Vagina (tissue), 2 donors: ENCODE measurements at places on chromosomes 6 and 20.

GRCh38 chr6:158408552-158409130, 96.4 kb downstream of the TULP4 start:
- DNase-seq = no peak

GRCh38 chr6:147459780-147460179, 48.7 kb upstream of the SAMD5 start:
- no peak for DNase-seq

- no peak for DNase-seq
Observed at GRCh38 chr6:113125626-113126025, 731.5 kb upstream of the MARCKS start.

GRCh38 chr6:73779943-73780342, 83.9 kb downstream of the CD109 start:
- DNase-seq = no peak

GRCh38 chr6:108733706-108734265, 114.4 kb upstream of the ARMC2 start:
- DNase-seq = no peak

DNA sequence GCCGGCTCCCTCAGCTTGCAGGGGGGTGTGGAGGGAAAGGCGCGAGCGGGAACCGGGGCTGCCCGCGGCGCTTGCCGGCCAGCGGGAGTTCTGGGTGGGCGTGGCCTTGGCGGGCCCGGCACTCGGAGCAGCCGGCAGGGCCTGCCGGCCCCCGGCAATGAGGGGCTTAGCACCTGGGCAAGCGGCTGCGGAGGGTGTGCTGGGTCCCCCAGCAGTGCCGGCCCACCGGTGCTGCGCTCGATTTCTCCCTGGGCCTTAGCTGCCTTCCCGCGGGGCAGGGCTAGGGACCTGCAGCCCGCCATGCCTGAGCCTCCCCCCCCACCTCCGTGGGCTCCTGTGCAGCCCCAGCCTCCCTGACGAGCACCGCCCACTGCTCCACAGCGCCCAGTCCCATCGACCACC, 514.5 kb upstream of the GJE1 start:
- no peak for DNase-seq

DNA sequence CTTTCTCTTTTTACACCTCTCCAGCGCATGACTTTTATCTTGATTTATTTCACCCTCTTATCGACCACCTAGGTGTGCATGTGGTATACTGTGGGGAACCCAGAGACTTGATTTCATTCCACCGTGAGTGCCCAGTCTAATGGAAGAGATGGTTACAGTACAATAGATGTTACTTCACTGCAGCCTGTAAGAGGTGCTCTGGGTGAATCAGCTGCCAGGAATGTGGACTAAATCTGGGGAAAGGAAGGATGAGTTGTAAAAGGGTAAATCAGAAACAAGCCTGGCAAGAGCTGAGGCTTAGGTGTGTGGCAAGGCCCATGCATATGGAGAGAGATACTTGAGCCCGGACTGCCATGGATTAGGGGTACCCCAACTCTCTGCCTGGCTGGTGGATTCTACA, 7.4 kb downstream of the STK35 start:
- no peak for DNase-seq

DNA sequence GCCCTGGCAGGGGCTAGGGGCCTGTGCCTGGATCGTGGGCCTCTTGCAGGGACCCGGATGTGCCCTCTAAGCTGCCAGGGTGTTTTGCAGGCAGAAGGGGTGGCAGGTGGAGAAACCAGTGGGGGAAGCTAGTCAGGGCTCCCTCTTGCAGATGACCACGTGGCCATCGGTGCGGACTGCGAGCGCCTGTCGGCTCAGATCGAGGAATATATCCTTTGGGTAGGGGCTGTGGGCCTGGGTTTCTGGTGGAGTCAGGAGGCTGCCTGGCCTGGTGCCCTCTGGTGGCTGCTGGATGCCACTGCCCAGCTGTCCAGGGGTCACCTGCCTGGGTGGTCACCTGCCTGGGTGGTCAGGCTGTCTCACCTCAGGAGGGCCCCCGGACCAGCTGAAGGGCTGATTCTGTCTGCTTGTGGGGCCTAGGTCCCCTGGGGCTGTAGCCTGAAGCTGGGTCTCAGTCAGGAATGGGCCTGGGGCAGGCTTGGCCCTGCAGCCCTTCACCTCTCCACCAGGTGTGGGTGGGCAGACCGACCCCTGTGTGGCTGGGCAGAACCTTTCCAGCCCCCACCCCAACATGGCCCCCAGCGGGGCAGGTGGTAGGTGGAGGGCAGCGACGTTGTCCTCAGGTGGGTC, 6.7 kb downstream of the TCEA2 start:
- DNase-seq = no peak

DNA sequence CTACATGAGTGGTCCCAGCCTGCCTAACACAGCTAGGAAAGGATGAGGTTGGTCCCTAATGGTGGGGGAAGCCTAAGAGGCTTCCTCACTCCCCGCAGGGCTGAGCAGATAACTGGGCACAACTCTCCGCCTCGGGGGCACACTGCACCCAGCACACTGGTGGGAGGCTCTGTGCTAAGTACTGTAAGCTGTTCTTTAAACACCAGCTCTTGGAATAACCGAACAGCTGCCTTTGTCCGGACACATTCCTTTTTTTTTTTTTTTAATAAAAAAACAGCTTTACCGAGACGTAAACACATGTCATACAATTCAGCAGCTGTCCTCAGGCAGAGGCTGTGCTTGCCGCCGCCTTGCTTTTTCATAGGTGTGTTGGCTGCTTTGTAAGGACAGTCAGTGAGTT, 6.9 kb downstream of the PSMG4 start:
- no peak for DNase-seq
